ENCODE measurements at places on chromosomes 2 and 18. TPM values are rescaled to one million over a fixed set of nuclear protein-coding genes. Genes with fewer than 3 reads are reported as not detected.

CAPN14 gene
- 0.16 TPM for total RNA-seq

MYO5B gene
- total RNA-seq: 0.16 TPM

MAP3K19 gene
- not detected for total RNA-seq

SLC9A4 gene
- total RNA-seq: not detected

CRYBA2 gene
- total RNA-seq: not detected

NPAS2 gene
- 5.4 TPM for total RNA-seq

CFAP210 gene
- total RNA-seq: not detected

MEP1B gene
- not detected for total RNA-seq

ACAA2 gene
- 80.1 TPM for total RNA-seq

DYNC1I2 gene
- total RNA-seq: 218 TPM

PROKR1 gene
- total RNA-seq: not detected

SNED1 gene
- total RNA-seq: 105 TPM

SS18 gene
- total RNA-seq: 22.2 TPM

COL6A3 gene
- total RNA-seq: 1,372 TPM

XIRP2 gene
- total RNA-seq: 0.09 TPM

SCN2A gene
- 18.5 TPM for total RNA-seq

CCL20 gene
- not detected for total RNA-seq

Data from fibroblast of the aortic adventitia (primary cell).